Pulmonary artery endothelial cell (primary cell): ENCODE measurements at places on chromosomes 1 and 21. TPM values are rescaled to one million over a fixed set of nuclear protein-coding genes. Genes with fewer than 3 reads are reported as not detected.

Gene PCBP3
- total RNA-seq, result 0.13 and 0.14 TPM in 2 replicates

- no peak for DNase-seq
These were observed 35.5 kb downstream of the OVGP1 start for GRCh38 chr1:111392042-111392441.

GRCh38 chr1:25169168-25169567, 63.1 kb downstream of the SYF2 start:
- no peak for DNase-seq

Gene TIMM17A
- total RNA-seq, result 82.8 and 108 TPM in 2 replicates

GRCh38 chr1:64745986-64746940, 1.4 kb downstream of the RAVER2 start:
- DNase-seq, result no peak

DNA sequence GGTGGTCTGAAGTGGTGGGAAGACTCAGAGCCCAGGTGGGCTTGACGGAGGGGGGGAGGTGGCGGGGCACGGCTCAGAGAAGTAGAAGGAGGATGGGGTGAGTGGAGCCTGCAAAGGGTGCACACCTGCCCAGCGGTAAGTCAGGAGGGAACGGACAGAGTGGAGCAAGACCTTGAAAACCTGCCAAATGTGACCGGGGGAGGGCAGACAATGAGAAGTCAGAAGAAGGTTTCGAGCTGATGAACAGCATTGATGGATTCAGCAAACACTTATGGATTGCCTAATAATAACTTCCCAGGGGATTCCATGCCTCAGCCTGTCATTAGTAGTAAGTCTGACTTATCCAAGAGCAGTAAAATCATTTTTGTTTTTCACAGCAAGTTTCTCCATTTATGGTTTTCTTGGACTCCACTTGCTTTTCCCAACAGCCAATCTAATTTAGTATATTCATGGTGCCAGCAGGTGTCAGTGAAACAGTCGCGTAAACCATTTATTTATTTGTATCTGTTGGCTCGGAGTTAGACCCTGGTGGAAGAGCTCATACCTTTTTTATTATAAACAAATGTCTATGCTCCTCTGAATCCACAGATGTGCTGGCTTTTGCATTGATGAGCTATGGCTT, 279.1 kb downstream of the PCP4 start:
- DNase-seq, result no peak
